H1 (cell line): ENCODE measurements at places on chromosomes 4 and X. TPM values are rescaled to one million over a fixed set of nuclear protein-coding genes. Genes with fewer than 3 reads are reported as not detected.

DNA sequence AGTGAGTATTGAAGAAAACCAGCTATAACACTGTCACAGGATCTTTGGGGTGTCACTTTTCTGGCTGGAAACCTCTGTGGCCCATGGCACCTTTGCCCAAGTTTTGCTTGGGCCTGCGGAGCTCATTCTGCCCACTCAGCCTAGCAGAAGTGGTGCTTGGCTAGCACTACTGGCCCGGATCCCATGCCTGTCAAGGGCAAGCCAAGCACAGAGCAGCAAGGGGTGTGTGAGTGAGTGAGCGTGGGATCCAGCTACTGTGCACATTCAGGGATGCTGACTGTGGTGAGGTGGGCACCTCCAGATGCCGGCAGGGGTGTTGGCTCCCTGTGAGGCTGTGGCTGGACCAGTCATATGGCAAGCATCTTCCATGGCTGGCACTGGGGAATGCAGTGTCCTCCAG, 55.4 kb upstream of the RASGEF1B start:
- DNase-seq = no peak

DNA sequence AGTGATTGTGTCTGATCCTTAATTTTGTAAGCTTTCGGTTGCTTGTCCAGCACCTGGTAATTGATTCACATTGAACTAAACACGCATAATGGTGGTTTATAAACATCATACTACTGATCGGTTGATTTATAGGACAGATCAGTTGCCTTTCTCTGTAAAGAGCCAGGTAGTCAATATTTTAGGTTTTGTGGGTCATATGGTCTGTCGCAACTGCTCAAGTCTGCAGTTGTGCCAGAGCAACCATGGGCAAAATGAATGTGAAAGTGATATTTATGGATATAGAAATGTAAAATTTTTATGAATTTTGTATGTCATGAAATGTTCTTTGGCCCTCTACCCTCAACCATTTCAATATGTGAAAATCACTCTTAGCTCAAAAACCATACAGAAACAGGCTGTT, 8.9 kb downstream of the JADE1 start:
- DNase-seq = no peak

- no peak for DNase-seq
Measured at GRCh38 chr4:26531491-26532116, 41.3 kb upstream of the CCKAR start.

DNA sequence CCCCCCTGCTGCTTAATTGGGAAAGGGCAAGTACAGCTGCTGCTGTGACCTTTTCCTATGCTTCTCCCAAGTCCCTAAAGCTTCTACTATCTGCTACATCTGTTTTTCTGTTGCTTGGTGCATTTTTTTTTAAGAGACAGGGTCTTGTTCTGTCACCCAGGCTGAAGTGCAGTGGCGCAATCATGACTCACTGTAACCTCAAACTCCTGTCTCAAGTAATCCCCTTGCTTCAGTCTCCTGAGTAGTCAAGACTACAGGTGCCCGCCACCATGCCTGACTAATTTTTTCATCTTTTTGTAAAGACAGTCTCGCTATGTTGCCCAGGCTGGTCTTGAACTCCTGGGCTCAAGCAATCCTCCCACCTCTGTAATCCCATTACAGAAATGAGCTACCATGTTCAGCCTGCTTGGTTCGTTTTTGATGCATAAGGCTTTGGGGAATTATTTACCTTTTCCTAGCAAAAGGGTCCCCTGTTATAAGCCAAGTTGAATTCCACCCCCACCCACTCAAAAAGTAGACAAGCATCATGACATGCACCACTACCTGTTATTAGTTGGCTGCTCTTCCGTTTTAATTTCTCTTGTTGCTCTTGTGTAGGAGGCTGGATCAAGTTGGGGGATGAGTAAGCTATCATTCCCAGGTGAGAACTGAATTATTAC, 39.6 kb downstream of the DGKK start:
- DNase-seq = no peak

DNA sequence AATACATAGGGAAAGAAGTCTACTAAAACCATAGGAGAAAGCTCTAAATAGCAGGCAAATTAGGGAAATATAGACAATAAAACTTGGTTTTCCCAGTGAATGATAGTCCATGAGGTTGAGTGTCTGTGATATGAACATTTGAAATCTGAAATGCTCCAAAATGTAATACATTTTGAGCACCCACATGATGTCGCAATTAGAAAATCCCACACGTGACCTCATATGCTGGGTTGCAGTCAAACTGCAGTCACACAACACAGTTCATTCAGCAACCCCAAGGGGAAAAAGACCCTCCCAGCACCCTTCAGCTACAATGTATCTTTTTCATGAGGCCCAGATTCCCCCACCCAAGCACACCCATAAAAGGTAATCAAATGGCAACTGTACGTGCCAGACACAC, 155.6 kb downstream of the BTC start:
- DNase-seq = no peak

GRCh38 chrX:107565015-107565414, 63.3 kb upstream of the PRPS1 start:
- DNase-seq = no peak

DNA sequence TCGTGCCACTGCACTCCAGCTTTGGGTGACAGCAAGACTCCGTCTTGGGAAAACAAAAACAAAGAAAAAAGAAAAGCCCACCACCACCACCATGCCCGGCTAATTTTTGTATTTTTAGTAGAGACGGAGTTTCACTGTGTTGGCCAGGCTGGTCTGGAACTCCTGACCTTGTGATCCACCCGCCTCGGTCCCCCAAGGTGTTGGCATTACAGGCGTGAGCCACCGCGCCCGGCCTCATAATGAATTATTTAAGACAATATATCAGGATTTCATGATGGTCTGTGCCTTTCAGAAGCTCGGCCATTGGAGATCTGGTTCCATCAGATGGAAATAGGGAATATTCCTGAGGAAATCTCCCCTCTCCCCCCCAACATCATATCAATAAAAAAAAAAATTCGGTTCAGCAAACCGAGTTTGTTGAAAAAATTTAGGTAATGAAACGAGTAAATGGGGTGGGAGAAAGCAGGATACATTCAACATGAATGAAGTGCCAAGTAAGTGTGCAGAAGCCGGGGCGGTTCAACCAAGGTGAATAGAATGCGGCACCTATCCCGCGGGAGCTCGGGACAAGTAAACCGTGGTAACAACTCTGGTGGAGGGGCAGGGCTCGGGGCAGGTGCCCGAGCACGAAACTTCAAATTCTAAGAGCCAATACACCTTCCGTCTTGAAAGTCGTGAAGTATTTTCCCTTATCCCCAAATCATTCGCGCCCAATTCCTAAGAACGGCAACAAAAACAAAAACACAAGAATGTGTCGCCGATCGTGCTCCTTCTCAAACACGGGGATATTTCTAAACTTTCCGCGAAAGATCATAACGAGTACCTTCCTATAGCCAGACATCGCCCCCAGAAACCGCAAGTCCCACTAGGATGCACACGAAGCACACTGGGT, 773 bp upstream of the TXLNG start:
- no peak for DNase-seq

GRCh38 chr4:151524610-151525009, 115.6 kb downstream of the FHIP1A start:
- DNase-seq = no peak

DNA sequence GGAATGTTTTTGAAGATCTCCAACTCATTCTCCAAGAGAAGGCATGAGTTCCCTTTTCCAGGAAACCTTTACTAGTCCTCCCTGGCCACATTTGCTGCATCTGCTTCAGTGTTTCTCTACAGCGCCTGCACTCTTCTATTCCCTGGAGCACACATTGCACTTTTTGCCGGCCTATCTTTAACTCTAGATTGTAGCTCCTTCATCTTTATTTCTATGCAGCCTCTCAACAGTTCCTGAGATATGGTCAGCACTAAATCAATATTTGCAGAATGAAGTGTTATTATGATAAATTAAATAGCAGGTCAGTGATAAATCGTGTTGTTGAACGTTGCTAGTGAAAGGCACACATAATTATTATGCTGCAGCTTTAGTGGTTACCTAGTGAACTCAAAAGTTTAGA, 88.3 kb downstream of the VCX3A start:
- DNase-seq = no peak

DNA sequence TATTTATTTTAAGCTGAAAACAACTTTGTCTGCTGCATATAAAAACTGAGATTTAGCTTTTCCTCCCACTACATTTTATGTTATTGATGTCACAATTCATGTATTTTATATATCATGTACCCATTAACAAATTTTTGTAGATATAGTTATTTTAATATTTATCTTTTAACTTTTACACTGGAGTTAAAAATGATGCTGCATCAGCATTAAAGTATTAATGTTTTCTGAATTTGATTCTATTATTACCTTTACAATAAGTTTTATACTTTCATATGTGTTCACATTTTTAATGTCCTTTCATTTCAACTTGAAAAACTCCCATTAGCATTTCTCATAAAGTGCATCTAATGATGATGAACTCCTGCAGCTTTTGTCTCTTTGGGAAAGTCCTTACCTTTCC, 72.2 kb downstream of the CWH43 start:
- no peak for DNase-seq

DNA sequence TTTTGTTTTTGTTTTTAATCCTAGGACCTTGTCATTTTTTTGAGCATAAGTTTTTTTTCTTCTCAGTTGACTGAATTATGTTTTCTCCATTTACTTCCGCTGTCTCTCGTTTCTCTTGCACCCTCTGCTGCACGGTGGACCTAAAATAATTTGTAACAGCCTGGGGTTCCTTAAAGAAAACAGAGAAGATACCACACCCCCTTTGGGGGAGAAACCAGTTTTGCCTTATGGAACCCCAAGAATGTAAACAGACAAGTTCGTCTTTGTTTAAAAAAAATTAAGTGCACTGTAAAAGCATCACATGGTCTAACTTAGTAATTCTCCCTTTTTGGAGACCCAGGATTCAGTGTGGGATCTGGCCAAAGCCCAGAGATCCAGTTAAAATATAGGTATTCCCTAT, 32.8 kb upstream of the MAGEA4 start:
- DNase-seq = no peak

DNA sequence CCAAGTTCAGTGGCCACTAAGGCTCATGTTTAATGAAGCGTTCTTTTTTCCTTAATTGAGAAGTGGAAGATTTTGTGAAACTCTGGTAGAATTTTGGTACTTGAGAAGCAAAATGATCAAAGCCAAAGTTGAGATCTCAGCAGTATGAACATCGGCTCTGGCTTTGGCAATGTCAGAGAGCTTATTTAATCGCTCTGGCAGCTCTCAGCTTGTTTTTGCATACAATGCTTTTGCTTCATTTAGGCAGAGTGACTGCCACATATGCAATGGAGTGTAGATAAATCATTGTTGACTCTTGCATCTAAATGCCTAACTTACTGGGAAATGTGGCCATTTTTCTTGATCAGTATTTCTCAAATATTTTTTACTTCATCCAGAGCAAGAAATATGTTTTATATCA, 135.7 kb downstream of the AASDH start:
- no peak for DNase-seq

GRCh38 chr4:153154007-153154975, 50.0 kb upstream of the TRIM2 start:
- DNase-seq = no peak

DNA sequence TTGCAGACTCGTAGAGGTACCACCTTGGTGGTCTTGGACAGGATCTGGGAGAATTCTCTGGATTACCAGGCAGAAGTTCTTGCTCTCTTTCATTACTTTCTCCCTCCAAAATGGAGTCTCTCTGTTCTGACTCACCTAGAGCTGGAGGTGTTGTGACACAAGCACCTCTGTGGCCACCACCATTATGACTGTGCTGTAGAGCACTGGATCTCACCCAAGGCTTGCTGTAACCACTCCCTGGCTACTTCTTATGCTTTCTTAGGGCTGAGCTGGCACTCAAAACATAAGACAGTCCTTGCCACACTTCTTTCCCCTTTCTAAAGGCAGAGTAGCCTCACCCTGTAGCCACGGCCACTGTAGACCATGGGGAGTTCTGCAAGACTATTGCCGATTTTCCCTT, 296.6 kb upstream of the DIPK2B start:
- no peak for DNase-seq

DNA sequence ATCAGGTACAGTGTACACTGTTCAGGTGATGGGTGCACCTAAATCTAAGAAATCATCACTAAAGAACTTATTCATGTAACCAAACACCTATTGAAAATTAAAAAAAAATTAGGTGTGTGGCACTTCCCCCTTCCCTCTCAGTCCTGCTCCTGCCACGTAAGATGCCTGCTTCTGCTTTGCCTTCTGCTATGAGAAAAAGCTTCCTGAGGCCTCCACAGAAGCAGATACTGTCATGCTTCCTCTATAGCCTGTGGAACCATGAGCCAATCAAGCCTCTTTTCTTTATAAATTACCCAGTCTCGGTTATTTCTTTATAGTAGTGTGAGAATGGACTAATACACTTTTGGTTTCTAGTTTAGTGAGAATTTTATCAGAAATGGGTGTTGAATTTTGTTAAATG, 459.8 kb upstream of the DIPK2B start:
- DNase-seq = no peak

Gene RHOXF2B
- not detected in 2 replicates for total RNA-seq

Gene POF1B
- total RNA-seq = not detected in 2 replicates

Gene NPY2R
- total RNA-seq = 0.34 and 0.41 TPM in 2 replicates

Gene DCAF8L1
- not detected in 2 replicates for total RNA-seq

Gene ANAPC4
- total RNA-seq = 31.6 and 33.0 TPM in 2 replicates

Gene PSMD10
- 46.6 and 49.9 TPM in 2 replicates for total RNA-seq
